ENCODE measurements at places on chromosomes 12 and 14.
A peak's percentile ranks its signal among the peaks of the same experiment; 100 is the strongest.

DNA sequence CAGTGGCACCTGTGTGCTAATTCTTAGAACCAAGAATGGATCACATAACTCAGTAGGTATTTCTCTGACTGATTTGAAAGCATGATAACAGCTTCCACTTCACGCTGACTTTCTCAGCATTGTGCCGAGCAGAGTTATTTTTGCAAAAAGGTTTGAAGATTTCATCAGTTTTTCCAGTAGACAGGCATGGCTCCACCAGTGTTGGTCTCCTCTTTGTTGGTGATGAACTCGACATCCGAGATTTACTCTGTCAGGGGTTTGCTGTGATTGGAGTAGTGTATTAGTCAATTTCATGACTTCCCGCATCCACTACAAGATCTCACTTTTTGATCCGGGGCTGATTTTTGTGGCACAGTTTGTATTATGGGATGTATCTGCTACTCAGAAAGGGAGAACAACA lies 85.3 kb downstream of the PRKCH start:
- DNase-seq, result no peak

DNA sequence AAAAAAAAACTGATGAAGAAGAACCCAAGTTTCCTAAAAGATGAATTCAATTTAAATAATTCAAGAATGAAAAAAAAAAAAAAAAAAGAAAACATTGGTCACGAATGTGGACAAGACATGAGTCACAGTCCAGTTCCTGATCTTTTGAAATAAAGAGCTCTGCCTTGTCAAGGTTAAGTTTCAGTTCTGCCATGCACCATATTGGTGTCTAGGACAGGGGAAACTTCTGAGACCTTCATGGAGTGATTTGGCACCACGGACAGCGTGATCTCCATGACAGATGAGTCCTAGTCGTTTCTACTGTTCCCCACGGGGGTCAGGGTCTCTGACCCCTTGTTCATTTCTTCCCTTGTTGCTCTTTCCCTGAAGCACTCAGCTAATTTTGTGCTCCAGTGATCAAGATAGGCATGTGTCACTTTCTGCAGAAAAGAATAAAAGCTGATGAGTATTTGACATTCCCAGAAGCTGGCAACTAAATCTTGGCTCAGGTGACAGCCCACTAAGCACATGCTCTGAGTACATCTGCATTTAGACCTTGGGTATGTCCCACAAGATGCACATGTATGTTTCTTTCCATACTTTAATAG lies 1159.7 kb downstream of the BCL11B start:
- no peak for DNase-seq

- no peak for DNase-seq
These were observed 1.5 kb upstream of the KRT5 start for GRCh38 chr12:52521568-52522266.

- no peak for DNase-seq
These were observed 65.3 kb upstream of the CDKN3 start for GRCh38 chr14:54331516-54331915.

GRCh38 chr14:54845641-54846040 lies 57.0 kb downstream of the GCH1 start:
- DNase-seq, result no peak

DNA sequence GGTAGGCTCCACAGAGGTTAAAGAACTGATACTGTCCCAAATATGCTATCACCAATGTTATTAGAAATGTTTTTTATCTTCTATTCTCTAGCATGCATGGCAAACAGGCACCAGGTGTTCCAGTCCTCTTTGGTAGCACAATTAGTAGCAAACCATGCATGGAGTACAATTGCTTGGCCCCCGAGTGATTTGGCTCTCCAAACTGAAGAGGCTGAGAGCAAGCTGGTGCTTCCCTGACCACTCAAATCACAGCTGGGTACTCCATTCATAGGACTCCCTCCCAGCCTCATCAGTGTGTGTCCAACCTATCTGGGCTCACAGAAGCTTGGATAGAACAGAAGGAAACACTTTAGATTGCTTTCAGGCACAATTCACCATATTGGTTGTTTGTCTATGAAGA lies 93.4 kb downstream of the DIO2 start:
- DNase-seq, result no peak

DNA sequence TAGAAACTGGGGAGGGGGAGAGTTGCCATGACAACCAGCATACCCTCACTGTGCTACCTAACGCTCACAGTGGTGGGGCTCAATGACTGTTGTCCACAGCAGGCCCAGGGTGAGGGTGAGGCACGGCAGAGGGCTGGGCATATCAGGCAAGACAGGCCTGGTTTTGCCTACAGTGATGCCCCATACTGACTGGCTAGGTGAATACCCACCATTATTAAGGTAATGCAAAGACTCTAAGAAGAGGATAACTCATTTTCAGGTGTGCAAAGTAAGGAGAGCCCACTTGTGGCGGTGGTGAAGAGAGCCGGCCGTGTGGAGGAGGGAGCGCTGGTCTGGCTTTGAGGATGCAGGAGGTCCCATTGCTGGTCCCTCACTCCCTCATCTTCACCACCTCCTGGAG lies 422.3 kb downstream of the FUT8 start:
- no peak for DNase-seq

- no peak for DNase-seq
These were observed 104.5 kb upstream of the EGLN3 start for GRCh38 chr14:34055157-34055950.

DNA sequence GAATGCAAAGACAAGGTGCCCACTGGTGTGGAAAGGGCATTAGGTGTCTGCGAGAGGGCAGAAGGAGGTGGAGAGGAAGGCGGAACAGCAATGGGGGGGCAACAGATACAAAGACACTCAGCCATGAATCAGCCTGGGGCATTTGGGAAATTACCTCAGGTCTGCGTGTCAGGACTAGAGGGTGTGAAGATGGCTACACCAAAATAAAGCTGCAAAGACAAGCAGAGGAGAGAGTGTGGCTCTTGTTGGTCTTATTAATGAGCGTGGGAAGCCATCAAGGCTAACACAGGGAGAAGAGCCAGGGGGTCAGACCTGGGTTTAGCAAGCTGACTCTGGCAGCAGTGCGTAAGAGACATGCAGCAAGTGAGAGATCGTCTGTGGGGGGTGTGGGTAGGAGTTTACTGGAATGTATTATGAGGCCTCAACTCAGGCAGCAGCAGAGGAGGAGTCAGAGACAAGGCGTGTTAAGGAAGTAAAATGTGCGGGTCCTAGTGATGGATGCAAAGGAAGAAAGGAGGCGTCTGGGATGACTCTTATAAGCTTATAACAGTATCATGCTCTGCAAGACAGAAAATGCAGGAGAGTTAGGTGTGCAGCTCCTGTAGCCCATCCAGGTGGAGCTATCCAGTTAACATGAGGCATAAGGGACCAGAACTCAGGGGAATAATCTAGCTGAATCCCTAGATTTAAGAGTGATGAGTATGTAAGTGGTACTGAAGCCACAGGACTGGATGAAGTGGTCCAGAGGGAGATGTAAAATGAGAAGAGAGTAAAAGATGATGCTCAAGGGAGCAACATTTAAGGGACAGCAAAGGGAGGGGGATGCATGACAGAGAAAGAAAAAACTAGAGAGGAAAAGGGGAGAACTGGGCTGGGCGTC lies 50.4 kb downstream of the KCNK10 start:
- no peak for DNase-seq

- no peak for DNase-seq
These were observed 24.7 kb downstream of the ATF1 start for GRCh38 chr12:50788561-50788960.

DNA sequence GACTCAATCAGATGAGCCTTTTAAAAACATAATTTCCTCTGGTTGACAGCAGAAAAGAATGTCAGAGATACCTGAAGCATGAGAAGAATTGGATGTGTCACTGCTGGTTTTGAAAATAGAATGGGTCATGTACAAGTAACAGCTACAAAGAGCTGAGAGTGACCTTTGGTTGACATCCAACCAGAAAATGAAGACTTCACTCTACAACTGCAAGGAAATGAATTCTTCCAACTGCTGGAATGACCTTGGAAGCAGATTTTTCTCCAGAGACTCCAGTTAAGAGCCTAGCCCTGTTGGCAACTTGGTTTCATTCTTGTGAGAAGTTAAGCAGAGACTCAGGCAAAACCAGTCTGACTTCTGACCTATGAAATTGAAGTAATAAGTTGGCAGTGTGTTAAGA lies 505.9 kb downstream of the SLC16A7 start:
- no peak for DNase-seq

DNA sequence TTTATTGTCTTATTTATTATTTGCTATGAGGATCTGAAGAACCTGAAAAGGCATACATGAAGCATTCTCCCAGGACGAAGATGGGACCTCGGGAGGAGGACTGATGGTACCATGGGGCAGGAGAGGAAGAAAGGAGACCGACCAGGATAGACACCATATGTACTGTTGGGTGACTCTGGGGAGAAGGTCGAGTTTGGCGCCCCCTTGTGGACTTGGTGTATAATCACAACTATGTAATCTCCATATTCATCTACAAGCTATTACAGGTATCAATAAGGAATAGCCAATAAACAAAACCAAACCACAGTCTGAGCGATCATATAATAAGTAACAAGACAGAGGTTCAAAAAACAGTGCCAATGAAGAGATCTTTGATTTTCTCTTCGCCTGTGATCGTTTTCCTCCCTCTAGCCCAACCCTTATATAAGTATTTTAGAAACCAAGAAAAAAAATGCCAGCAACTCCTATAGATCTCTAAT lies 139.1 kb downstream of the SPTSSA start:
- peak; percentile 27 for DNase-seq

- DNase-seq, result no peak
These were observed 30.4 kb downstream of the XRCC3 start for GRCh38 chr14:103684871-103685270.

DNA sequence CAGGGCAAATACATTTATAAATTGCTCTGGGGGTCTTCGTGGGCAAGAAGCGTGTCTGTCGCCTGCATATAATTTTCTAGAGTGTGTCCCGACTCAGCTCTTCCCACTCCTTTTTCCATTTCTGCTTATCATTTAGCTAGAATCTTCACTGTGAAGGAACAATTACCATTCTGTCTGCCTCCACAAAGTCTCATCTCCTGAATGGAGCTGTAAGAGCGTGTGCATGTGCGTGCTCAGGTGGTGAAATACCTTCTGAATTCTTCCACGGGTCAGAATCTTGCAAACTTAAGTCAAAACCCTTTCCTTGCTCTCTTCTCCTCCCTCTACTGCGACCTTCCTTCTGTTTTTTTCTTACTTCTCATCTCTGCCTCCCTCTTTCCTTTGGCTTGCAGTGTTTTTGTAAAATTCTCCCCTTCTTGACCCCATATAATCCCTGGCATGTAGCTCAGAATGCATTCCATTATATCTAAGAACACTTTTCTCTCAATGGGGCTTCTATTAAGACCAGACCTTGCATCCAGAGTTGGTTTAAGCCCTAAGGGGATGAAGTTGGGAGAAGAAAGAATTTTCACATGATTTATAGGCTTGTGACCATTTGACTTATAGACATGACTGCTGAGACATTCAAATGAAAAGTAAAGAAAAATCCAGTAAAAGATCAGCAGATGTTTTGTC lies 25.0 kb upstream of the GSG1 start:
- DNase-seq, result no peak

DNA sequence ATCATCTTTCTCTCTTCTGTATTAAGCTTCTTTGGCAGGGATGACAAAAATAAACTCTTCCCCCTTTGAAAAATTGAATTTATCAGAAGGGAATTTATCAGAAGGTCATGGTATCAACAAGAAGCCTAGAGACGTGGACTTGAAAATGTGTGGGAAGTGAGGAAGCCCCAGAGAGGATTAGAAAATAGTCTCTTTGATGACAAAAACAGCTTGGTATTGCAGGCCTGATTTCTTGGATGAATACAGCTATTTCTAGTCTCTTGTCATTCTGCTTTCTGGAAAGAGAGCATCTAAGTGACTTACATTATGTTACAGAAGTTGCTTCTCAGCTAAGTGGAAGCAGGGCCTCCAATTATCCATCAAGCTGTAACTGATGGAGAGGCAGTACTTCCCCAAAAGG lies 111.1 kb downstream of the KITLG start:
- no peak for DNase-seq

GRCh38 chr12:113232840-113233585 lies 11.7 kb downstream of the TPCN1 start:
- peak; percentile 29 for DNase-seq

DNA sequence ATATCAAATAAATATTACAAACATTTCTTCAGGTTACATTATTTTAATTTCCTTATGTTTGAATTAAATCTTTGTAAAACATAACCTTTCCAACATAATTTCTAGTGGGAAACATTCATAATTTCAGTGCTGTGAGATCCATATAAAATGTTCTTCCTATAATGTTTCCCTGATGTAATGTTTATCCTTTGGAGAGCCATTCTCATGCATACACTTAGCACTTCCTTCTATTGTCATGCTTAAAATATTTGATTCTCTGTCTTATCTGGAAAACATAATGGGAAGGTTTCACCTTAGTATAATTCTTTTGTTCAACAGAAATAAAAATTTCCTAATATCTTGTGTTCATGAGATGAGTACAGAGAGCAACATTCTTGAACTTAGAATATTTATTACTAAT lies 472.5 kb downstream of the ADAMTS20 start:
- no peak for DNase-seq

GRCh38 chr12:52645982-52646381 lies 6.0 kb downstream of the KRT2 start:
- DNase-seq, result no peak

- DNase-seq, result no peak
These were observed 80.2 kb downstream of the KCNA5 start for GRCh38 chr12:5123921-5124320.

GRCh38 chr12:18753481-18754123 lies 15.7 kb downstream of the CAPZA3 start:
- no peak for DNase-seq

DNA sequence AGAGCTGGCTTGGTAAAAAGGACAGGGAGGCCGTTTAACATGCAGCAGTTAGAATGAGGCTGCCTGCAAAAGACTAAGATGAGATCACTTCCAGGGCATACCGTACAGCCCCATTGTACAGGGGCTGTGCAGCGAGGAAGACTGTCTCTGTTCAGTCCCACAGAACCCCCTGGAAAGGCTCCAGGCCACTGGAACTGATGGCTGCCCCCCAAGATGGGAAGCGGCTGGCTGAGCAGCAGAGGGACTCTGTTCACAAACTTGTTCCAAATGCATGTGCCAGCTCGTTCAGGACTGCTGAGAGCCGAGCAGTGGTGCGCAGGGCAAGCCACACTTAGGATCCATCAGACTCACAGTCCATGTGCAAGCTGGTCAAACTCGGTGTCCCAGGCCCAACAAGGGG lies 82.9 kb downstream of the CHGA start:
- no peak for DNase-seq

All from stimulated activated CD8-positive, alpha-beta memory T cell treated with anti-CD3 and anti-CD28 coated beads, Interleukin-4, amount 100 ng/mL, for 4 hours (primary cell).